Hematopoietic multipotent progenitor cell treated with erythropoietin and hydrocortisone succinate and interleukin-3 and kit ligand, for 15 days (in vitro differentiated cells): ENCODE measurements at places on chromosomes 13 and 19.

DNA sequence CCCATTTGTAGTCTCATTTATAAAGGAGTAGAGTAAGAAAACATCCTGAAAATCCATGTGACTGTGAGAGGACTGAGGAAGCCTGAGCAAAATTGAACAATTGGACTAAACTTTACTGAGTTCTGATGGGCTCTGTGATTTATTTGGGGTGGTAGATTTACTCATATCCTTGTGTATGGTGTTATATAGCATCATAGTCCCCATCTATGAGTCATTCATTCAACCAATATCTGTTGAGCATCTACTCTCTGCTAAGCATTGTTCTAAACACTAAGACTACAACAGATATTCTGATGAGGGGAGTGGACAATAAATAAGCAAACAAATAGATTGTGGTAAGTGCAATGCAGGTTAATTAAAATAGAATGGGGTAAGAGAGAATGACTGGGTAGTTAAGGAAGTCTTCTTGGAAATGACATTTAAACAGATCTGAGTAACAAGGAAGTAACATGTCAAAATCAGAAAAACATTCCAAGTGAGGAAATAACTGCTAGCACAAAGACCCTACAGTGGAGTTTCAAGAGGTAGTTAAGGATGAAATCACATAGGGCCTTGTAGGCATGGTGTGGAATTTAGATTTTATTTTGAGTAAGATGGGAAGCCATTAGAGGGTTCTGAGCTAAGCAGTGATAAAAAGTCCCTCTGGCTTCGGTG is 36.3 kb upstream of the MLNR start:
- no peak for DNase-seq

DNA sequence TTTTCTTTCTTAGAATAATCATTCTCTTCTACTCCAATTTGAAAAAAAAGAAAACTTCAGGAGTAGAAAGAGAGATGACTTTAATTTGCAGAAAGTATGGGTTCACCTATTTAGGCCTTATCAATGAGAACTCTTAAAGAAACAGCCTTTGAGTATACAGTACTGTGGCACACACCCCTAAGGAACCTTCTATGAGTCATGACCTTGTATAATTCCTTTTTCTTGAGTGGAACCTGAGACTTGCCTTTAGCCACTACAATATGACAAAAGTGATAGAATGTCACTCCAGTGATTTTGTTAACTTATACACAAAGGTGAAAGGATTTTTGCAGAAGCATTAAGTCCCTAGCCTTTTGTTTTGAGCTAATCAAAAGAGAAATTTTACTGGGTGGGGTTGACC is 58.7 kb downstream of the ITGBL1 start:
- no peak for DNase-seq

GRCh38 chr13:105847527-105848291 is 687.8 kb downstream of the EFNB2 start:
- no peak for DNase-seq

DNA sequence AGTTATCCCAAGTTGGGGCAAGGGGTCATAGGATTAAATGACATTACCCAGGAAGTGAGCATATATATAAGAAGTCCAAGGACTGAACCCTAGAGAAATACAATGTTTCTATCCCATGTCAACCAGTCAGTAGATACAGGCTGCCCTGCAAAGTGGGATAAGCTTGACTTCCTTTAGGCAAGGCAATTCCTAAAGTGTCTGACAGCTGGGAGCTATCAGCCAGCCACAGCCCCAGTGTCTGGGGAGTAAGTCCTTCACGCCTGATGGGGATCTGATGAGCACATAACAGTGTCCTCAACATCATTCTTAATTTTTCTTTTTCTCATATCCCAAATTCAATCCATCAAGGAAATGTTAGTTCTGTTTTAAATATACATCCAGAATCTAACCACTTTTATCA is 54.1 kb downstream of the DNAJC15 start:
- no peak for DNase-seq

DNA sequence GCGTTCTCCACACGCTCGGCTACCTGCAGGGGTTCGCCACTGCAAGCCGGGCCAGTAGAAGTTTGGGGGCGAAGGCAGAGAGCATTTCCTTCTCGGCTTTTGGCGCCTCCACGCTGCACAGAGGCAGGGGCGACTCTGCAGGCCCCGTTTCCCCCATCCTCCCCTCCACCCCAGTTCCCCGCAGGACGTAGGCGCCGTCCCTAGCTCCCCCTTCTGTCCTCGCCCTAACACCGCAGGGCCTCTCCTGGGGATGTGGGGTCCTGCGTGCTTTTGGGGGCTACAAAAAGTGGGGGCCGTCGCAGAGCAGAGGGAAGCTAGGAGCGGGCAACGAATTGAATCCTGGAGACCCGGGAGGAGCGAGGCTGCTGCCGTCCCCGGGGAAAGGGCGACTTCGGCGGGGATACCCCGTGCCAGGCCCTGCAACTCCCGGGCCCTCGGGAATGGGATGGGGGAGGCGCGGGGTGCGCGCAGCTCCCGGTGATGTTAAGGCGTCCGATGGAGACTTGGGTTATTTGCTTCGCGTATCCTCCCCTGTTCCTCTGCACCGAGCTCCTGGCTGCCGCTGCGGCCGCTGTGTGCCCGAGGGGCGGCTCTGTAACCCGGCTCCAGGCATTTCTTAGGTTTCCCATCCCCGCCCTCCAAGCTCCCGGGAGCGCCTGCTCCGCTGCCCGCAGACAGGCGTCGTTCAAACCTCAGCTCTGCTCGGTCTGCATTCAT is 255.9 kb upstream of the SOX21 start:
- DNase-seq = no peak

- DNase-seq = peak; percentile 84
Observed at GRCh38 chr19:4186087-4186993, 3.9 kb downstream of the ANKRD24 start.

DNA sequence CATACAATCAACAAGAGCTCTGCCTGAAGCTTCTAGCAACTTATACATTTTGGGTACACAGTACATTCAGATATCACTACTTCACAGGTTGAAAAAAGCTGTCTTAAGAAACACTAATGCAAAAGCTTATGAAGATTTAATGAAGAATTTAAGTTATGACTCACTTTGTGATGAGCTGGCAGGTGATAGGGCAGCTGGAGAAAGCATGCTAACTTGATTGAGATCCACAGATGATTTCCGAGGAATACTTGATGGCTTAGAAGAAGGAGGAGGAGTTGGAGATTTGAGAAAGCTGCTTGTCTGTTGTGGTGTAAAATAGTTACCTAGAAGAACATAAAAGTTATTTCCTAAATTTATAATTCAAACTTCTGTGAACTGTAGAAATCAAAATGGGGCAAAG is 23.3 kb downstream of the EXOSC8 start:
- DNase-seq = no peak

DNA sequence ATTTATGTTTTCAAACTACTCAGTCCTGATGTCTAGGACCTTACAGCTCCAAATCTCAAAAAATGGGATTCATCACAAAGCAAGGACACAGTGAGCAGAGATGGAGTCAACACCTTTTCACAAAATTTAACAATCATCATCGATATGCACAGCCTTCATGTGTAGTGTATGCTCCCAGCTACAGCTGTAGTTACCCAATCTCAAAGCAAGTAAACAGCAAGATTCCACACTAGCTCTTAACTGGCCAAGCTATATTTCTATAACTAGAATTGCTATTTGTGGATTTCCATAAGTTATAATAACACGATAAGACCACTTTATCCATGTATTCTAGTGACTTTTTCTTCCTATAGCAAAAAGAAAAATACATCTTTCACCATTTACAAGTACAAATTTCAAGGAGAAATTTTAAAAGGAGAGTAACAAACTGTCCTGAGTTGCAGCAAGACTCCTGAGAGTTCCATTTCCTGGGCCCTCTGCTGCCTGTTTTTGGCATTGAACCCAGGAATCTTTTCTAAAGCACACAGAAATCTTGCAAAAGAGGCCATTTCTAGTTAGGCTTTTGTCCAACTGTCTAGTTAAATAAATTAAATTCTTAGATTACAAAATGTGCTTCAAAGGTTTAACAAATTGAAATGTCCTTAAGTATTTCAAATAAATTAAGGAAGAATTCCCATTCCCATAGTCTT is 460.6 kb downstream of the FGF14 start:
- DNase-seq = no peak

DNA sequence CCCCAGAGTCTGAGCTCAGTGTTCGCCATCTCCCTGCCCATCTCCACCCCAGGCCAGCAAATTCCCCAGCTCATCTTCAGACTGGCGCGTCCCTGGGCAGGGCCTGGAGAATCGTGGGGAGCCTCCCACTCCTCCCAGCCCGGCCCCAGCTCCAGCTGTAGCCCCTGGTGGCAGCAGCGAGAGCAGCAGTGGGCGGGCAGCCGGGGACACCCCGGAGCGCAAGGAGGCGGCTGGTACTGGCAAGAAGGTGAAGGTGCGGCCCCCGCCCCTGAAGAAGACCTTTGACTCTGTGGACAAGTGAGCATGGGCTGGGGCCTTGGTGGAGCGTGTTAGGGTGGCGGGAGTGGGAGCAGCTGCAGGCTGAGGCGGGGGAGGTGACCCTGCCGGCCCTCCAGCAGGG is 8.4 kb upstream of the PRR19 start:
- DNase-seq = no peak

DNA sequence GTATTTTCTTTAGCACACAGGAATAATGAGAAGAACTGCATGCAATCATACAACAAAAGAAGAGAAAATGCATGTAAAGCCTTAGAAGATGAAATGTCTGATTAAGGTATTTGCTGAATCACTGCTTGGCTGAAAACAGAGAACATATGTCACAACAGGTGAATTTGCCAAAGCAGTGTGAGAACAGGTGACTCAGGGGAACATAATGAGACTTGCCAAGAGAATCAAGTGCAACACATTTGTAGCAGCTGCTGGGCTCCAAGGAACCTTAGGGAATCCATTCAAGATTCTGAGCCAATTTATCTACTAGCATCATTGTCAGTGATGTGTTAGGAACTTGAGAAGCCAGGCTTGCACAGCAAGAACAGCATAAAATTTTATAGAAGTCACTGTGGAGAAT is 273.1 kb downstream of the PCDH20 start:
- DNase-seq = no peak

DNA sequence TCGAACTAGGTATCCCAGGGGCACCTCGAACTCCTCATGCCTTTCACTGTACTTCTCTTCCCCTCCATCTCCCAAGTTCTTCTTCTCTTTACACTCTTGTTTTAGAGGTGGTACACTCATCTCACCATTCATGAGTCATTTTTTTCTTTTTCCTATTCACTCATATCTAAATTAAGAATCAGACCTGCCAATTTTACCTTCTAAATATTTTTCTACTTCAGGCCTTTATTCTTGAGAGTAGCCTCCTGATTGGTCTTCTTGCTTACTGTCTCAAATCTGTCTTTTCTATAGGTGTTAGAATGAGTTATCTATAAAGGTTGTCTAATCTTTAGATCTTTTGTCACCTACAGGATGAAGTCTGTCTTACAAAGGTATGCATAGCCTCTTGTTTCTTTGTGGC is 20.7 kb downstream of the TDRD3 start:
- DNase-seq = no peak

DNA sequence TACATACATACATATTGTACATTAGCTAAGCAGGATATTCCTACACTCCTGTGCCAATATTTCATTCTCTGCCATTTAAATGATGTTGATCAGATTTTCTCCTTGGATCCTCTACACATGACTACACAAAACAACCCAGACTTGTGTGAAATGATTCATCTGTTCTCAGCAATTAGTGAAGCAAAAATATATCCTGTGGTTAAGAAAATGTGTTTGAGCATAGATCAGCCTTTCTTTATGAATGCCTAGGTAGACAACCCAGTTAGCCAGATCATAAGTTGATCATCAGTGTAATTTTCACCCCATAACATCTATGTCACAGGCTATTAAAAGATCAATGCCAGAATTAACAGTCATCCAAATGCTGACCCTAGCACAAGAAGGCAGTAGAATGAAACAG is 275.2 kb upstream of the EDNRB start:
- DNase-seq = no peak

GRCh38 chr19:18607226-18608101 is 865 bp upstream of the CRLF1 start:
- no peak for DNase-seq

GRCh38 chr13:32254416-32254815 is 60.7 kb downstream of the ZAR1L start:
- DNase-seq = no peak

DNA sequence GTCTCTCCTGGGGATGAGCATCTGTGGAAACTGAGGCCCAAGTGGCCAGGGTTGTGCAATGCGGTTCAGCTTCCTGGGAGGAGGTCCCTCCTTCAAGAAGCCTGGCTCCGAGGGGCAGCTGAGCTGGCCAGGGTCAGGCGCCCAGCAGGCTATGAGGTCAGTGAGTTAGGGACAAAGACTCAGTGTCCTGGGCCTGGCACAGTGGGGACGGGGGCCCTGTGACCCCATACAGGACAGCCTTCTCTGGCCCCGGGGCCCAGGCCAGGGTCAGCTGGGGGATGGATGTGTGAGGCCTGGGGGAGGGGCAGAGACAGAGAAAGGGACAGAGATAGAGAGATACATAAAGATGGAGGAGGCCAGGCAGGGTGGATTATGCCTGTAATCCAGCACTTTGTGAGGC is 3.0 kb upstream of the IL12RB1 start:
- DNase-seq = no peak

DNA sequence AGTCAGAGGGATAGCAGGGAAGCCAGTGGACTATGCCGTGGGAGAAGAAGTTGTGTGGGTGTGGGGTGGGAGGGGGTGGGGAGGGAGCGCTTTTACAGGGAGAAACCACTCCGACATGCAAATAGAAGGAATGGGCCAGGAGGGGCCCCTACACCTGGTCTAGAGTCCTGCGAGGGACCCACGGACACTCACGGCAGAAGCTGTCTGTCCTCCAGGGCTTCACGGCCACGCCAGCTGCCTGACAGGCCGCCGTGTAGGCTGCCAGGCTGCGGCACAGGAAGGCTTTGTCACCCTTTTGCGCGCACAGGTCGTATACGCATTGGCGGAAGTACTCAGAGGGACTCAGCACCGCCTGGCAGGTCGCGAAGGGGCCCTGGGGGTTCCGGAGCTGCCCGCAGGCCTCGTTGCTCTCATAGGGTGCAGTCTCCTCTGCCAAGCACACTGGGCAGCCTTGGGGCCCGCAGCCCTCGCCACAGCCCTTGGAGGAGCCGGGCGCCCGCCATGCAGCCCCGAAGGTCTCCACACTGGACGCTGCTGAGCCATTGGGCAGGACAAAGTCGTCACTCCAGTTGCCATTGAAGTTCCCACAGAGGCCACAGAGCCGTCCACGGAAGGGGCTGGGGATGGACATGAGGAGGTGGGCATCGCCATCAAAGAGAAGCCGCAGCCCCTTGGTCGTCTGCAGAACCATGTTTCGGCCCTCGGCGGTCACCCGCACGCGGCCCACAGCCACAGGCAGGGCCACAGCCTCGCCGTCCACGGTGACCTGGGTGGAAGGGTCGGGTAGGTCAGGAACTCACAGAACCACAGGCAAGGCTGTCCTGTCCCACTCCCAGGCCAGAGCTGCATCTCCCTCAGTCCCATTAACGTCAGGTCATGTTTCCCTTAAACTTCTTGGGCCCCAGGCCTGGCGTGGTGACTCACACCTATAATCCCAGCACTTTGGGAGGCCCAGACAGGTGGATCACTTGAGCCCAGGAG is 26.0 kb upstream of the FBL start:
- no peak for DNase-seq

GRCh38 chr13:27334774-27335435 is 64.3 kb downstream of the RASL11A start:
- DNase-seq = no peak
